Nucleus accumbens (tissue), 56 donors: ENCODE measurements at places on chromosomes 5 and 9.

GRCh38 chr5:468401-468800, 25.4 kb downstream of the EXOC3 start:
- no peak for DNase-seq

- DNase-seq, result no peak
Measured at GRCh38 chr5:172456076-172456722, 1.9 kb upstream of the SH3PXD2B start.

DNA sequence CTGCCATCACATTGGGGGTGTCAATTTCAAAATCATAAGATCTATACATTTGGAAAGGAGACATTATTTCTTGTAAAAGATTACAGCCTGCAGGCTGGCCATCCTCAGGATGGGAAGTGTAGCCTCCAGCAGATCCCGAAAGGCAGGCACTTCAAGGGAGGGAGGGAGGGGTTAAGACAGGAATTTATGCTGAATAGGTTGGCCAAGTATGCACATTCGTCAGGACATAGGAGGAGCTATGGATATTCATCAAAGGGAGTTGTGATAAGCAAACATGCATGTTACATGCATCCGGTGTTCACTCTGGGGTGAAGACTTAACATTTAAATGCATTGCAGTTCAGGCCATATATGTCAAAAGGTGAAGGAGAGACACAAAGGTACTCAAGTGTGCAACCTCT, 119.4 kb downstream of the CEP120 start:
- no peak for DNase-seq

DNA sequence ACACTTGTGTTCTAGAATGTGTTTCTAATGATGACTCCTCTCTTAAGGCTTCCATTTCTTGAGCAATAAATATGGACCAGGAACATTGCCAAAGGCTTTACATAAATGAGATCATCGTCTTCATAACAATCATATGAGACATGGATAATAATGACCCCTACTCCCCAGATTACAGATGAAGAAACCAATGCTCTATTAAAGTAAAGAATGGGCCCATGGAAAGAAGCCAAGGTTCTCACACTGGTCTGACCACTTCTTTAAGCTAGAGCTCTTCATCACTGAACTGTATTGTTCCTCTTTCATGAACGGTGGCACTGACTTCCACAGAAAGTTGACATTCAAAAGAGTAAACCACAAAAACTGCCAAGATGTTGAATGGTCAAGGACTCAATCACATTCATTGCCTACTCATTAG, 65.3 kb downstream of the MARCHF3 start:
- DNase-seq, result no peak

DNA sequence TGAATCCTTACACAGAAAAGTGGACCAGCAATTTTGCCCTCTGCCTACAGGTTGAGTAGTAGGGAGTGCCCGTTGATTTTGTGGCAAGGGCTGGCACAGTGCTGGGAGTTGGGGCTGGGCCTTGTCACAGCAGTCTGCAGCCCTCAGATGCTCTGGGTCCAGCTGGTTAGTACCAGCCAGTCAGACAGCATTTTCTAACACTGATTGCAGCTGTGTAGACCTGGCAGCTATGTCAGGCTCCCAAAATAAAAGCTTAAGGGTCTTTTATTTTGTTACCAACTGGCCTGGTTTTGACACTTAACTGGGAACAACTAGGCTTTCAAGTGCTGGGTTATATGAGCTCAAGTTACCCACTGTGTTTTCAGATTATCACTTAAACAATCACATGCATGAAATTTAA, 57.7 kb downstream of the MAT2B start:
- no peak for DNase-seq

DNA sequence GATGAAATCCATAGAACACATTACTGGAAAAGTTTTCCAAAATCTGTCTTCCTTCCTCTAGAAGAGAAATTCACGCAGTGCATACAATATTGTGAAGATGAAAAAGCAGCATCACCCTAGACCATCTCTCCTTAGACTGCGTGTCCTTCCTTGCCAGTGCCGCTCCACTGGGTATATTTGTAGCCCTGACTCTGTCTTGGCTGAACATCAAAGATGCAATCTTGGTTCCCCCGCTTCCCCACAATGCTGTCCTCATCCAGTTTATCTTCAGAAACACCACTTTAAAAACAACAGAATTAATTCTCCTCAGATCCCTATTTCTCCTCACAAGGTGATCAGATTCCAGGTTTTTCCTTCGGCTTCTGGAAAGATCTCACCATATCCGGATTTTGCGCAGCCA, 53.9 kb downstream of the ROR2 start:
- DNase-seq, result no peak

GRCh38 chr9:87445646-87446045, 52.0 kb upstream of the DAPK1 start:
- peak; percentile 22 for DNase-seq

- DNase-seq, result no peak
Measured at GRCh38 chr5:119864286-119864685, 234.9 kb downstream of the FAM170A start.

DNA sequence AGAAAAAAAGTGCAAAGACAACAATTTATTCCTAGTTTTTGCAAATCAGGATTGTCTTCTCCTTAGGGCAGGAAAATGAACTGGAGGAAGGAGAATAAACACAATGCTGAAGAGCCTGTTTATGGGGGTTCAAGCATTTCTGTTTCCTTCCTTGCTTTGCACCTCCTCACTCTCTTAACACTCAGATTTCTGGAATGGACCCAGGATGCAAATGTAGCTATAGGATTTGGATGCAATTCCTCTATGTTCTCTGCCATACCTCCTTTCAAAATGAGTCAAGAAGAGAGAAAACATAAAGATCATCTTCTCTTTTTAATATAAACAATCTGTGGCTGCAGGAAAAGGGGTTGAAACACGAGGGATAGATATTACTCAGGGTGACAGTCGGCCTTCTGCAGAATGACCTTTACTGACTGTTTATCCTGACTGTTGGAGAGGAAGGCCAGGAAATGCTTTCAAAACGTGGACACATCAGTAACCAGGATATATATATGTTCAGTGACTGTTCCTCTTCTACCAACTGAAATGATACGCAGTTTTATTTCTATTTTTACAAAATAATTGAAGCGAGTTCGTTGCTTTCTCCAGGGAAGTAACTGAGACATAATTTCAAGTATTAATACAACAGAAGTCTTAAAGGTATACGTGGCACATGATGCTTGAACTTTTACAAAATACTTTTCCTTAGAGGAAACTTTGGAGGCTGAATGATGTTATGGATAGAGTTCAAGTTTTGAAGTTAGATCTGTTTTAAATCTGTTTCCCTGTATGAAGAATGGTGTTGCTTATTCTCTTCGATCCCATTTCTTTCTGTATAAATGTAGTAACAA, 44.4 kb downstream of the ACTBL2 start:
- DNase-seq, result no peak

DNA sequence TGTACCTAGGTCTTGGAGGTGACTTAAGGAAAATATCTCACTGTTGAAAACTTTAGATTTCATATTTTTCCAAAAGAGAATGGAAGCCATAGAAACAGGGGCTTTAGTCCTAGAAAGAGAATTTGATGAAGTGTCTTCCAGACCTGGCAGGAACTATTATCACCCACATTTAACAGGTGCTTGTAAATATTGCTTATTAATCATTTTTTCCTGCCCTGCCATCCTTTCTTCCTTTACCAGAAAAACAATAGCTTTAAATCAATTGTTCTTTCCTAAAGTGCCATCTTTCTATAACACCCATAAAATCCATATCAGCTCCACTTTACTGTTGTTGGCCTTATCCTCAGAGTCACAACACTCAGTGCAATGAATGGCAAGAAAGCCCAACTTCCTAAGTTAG, 350.9 kb downstream of the YTHDC2 start:
- DNase-seq, result no peak

DNA sequence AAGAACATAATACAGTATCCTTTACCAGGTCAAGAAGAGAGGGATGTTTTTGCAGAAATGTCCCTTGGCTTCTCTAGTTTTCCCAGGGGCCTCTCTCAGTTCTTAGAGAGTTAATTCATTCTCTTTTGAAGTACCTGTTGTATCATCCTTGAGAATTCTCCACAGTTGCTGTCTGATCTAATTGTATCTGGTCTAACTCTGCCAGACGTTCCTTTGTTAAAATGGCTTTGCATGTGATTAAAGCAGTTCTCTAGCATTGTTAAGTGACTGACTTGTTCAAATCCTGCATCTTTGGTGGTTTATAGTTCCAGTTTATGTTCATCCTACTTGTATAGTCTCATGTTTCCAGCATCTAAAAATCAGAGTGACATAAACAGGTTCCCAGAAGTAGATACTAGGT, 65.0 kb downstream of the KIAA1958 start:
- DNase-seq, result no peak

- DNase-seq, result no peak
Measured at GRCh38 chr5:73797132-73797510, 171.1 kb downstream of the ARHGEF28 start.

DNA sequence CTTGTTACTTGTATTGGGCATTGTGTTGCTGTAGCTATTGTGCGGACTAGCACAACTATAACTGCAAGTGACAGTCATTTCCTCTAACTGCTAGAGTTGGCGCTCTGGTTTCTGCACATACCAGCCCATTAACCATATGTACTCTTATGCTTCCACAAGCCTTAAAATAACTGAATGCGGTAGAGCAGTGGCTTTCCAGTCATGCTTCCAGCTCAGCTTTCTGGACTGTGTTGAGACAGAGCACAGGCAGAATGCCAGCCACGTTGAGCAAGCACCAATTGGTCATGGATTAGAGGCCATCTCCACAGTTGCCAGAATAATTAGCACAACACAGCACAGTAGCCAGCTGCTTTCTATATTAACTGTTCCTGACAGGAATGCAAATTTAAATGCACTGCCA, 12.2 kb downstream of the INVS start:
- DNase-seq, result peak; percentile 35

DNA sequence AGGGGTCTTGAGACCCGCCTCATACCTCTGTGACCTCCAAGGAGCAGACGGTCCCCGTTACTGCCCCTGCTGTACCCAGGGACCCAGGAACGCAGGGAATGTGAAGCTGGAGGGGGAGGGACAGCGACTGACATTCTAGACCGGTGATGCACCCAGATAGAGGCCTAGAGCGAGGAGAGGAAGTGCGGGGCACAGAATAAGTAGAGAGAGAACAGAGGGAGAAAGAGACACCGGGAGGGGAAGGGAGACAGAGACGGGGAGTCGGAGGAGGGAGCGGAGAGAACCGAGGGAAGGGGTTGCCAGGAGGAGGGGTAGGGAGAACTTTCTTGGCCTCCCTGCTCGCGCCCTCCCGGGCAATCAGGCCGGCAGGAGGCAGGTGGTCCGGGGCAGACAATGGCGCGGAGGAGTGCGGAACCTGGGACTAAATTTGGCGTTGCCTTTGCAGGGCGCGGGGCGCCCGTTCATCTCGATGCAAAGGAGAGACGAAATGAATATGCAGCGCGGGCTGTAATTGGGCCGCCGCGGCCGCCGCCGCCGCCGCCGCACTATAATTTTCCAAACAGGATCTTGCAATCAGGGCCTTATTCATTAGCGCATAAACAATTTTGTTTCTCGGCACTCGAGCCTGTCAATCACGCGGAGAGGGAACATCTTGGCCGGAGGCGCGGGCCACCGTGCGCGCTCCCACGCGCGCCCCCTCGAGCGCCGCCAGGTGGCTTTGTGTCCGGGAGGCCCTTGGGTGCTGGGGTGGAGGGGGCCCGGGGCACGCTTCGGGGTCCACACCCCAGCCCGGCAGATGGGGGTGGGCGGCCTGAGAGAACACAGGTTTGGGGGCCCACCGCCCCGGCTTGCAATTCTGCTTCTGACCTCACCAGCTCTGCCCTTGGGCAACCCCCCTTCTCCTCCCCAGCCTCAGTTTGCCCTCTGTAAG, 33.0 kb downstream of the NDUFA8 start:
- DNase-seq, result no peak

DNA sequence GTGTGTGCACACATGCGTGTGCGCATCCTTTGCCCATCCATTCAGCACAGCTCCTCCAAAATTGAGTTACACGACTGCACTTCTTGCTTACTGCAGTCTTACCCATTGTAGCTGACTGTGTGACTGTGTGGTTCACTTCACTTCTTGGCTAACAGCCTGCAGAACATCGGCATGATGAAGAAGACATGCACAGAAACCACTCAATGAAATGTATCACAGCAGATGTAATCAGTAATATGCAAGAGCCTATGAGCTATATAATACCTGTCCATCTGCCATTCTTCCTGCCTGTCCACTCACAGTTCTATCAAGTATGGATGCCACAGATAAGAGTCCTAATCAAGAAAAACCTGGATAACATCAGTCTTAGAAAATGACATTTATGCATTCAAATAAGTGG, 83.9 kb downstream of the TRPM3 start:
- DNase-seq, result no peak

- DNase-seq, result no peak
Measured at GRCh38 chr5:42842921-42843641, 31.4 kb upstream of the SELENOP start.

- DNase-seq, result no peak
Measured at GRCh38 chr5:133200256-133200655, 148.4 kb downstream of the HSPA4 start.

GRCh38 chr9:85038061-85038460, 368.5 kb downstream of the NTRK2 start:
- peak; percentile 51 for DNase-seq

DNA sequence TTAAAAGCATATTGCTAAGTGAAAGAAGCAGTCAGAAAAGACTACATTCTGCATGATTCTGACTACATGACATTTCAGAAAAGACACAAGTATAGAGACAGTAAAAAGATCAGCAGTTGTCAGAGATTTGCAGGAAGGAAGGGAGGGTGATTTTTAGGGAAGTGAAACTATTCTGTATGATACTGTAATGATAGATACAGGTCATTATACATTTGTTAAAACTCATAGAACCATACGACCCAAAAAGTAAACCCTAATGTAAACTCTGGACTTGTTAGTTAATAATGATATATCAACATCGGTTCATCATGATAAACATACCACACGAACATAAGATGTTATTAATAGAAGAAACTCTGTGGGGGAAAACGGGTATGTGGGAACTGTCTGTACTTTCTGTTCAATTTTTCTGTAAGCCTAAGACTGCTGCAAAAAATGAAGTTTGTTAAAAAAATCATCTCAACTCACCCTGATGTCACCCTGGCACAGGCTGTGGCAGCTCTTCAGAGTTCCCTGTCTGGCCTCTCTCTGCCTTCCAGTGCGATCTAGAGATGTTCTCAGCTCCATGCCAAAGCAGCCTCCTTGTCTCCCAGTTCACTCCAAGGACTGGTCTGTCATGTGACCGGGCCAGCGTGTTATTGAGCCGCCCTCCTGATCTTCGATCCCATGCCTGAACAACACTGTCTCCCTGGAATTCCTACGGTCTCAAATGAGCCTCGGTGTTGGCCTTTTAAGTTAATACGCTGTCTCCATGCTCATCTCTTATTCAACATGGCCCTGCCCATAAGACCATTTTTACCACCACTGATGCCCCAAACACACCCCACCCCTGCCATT, 35.4 kb downstream of the PRLR start:
- no peak for DNase-seq
